Omental fat pad (tissue), 4 donors: ENCODE measurements at places on chromosomes 3 and 15.
A peak's percentile ranks its signal among the peaks of the same experiment; 100 is the strongest.

DNA sequence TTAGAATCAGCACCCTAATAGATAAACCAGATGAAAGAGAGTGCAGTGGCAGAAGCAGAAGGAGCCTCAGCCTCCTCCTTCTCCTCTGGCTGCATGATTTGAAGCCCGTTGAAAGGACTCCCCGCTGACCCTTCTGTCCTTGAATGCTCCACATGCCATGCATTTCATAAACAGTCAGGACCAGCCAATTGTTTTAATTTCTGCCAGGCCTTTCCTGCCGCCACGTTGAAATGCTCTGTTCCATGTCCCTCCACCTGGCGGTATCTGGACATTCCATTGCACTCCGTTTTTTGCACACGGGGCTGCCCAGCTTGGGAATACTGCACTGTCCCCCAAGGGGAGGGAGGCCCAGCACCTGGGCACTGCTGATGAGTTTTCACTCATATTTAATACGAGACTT lies 35.2 kb upstream of the GLCE start:
- no peak for DNase-seq

- DNase-seq: no peak
These were observed 19.8 kb downstream of the LRCH3 start for GRCh38 chr3:197810901-197811300.

DNA sequence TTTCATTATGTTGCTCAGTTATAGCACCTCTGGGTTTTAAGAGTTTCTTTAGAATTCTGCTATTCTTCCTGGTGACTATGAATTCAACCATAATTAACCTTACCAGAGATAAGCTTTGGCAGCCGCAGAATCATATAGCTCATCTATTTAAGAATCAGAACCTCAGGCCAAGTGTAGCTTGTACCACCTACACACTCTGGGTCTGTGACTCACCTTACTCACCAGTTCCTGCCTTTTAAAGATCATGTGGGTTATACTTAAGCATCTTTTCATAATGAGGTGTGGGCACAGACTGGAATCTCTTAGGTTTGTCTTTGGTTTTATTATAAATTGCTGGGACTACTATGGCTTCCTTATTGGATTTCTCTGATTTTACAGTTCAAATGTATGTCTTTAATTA lies 21.9 kb downstream of the CDV3 start:
- no peak for DNase-seq

DNA sequence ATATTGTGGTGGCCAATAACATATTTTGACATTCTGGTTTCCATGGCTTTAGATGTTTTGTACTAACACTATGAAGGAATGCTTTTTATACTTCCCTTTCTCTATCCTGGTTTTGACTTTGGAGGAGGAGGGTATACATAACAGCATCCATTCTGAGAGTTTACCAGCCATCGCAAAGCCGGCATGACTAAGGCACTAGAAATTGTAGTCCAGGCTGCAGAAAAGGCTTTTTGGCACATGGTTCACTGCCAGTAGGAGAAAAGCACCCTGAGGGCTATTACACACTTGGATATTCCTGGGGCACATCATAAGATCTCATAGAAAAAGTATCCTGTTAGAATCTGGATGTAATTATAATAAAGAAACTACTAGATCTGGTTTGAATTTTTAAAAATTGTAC lies 101.8 kb downstream of the STT3B start:
- no peak for DNase-seq

- peak; percentile 30 for DNase-seq
These were observed 52.4 kb downstream of the SETMAR start for GRCh38 chr3:4355401-4356219.

DNA sequence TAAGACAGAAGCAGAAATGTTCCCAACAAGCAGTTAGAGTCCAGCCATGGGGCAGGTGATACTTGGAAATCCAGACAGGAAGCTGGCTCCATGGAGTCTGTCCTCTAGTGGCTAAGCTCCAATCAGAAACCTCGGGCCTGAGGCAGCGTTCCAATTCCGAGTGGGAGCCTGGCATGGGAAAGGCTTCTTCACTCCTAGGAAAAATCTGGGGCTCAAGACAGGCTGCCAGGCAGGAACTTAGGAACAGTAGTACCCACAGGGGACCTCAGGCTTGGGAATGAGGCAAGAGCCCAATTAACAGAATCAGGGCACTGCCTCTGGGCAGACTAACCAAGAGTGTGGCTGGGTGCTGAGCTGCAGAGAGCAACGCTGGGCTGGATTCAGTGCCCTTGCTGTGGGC lies 6.2 kb upstream of the ATP13A4 start:
- no peak for DNase-seq

DNA sequence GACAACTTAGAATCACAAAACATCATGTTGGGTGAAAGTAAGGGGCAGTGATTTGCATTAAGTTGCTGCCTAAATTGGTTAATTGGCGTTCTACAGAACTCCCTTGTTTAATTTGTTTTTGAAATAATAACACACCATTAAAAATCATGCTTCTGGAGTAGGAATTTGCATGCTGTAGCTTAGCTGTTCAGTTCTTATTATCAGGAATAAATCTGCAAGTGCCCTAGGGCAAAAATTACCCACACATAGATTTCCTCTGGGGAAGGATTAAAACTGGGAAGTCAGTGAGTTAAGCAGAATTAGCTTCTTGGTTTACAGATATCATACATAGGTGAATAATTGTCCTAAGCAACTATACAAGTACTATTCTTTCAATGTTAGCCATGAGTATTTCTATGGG lies 381.6 kb upstream of the NAALADL2 start:
- no peak for DNase-seq

DNA sequence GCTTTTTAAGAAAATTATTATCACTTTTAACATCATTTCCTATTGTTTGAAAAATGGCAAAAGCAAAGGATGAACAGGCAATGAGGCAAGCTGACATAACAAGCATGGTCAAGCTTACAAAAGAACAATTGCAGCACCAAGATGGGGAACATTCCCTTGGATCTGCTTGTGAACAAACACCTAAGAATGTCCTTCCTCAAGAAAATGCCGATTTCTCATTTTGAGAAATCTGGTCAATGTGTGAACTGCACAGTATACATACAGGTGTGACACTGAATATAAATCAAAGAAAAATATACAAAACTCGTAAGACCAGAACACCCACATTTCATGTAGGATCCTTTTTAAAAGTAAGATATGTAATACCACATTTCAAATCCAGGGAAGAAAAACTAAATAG lies 58.9 kb downstream of the LRRFIP2 start:
- no peak for DNase-seq

DNA sequence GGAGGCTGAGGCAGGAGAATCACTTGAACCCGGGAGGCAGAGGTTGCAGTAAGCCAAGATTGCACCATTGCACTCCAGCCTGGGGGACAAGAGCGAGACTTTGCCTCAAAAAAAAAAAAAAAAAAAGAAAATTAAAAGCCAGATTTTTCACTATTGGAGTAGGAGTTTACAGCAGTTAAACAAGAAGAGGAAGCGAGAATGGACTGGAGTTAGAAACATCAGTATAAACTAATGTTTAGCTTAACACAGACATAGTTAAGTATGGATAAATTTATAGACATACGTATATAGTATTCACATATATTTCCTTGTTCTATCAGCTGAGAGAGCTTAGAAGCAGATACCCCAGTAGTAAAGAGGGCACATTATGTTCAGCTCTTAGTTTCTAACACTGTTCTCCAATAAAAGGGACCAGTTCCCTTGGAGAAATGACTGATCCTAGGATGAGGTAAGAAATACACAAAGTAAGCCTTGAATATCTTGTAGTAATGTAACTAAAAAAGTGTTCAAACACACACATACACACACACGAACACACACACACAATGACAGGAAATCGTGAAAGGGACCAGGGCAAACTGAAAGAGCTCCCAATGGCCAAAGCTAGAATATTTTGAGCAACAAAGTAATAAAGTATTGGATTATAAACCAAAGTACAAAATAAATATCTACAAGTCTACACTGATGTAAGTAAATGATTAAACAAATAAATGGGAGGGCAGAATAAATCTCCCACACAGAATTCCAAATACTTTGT lies 25.1 kb downstream of the PIK3CB start:
- DNase-seq: no peak

DNA sequence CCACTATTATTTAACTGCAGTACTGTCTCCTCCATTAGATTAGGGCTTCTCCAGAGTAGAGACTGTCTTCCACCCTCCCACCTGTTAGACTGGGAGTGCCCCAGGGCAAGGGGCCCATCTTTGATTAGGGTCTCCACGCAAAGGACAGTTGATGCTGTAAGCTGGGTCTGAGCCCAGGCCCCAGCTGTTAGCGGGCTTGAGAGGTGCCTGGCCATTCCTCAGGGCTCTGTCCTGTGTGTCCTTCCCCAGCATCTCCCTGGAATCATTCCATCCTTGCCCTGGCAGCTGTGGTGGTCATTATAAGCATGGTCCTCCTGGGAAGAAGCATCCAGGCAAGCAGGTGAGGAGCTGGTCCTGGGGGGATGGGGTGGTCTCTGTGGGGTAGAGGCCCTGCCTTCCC lies 6.1 kb downstream of the SLC51B start:
- no peak for DNase-seq

DNA sequence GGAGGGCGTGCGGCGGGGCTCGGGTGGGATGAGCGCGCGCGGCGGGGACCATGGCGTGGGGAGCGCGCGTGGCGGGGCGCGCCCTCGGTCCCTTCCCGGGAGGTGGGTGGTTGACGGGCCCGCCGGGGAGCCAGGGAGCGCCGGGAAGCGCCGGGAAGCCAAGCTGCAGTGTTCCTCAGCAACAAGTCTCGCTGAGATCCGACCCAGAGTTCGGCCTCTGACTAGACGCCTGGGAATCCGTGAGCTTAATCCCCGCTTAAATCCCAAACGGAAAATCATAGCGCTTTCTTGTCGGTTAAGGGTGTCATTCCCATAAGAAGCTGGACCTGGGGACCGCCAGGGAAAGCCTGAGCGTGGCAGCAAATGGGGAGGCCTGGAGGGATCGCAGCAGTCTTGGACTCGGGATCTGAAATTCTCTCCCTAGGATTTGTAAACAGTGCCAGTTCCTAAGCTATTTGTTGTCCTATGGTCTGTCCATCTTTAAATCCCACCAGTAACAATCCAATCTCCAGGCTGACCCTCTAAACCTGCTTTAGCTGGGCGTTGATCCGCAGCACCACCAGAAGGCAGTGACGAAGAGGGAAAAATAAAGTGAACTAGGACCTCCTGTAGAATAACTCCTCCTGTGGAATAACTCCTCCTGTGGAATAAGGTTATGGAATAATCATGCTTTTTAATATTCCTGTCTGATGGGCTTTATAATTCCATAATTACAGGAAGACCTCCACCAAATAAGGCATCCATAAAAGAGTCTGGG lies 570 bp upstream of the NEDD4 start:
- no peak for DNase-seq

- DNase-seq: no peak
These were observed 209.0 kb downstream of the GAP43 start for GRCh38 chr3:115832265-115832664.

GRCh38 chr3:167318996-167319615 lies 61.0 kb downstream of the ZBBX start:
- DNase-seq: no peak

GRCh38 chr3:188043891-188044290 lies 110.1 kb upstream of the LPP start:
- no peak for DNase-seq

- DNase-seq: no peak
These were observed 101.9 kb upstream of the KCNMB2 start for GRCh38 chr3:178434206-178434805.

DNA sequence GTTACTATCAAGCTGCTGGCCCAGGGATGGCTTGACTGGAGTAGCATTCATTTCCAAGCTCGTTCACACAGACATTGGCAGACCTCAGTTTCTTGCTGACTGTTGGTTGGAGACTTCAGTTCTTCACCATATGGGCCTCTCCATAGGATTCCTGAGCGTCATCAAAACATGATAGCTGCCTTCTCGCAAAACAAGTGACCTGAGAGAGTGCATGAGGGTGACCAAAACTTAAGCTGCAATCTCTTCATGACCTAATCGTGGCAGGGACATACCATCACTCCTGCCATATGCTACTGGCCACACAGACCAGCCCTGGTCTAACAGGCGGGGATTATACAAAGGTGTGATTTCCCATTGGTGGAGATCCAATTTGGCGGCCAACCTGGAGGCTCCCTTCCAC lies 46.0 kb upstream of the C3orf22 start:
- no peak for DNase-seq

DNA sequence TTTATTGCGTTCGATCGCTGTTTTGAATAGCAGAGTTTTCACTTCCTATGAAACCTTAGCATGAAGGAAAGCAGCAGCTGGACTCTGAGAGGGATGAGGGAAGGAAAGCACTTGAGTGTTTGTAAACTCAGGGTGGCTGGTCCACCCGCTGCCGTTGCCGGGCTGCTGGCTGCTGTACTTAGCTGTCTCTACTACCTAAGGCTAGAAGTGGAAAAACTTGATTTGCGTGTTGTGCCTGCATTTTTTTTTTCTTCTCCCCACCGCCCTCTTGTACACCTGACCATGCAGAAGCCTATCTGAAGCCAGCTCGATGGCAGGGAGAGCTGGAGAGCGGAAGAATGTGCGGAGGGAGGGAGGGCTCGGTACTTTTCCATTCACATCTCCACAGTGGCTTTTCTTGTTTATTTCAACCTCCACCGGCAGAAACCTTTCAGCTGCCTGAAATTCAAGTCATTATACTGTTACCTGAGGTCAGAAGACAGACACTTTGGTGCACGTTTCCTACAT lies 4.8 kb upstream of the BCL6 start:
- no peak for DNase-seq

GRCh38 chr15:38073178-38073946 lies 138.9 kb downstream of the TMCO5A start:
- DNase-seq: no peak

DNA sequence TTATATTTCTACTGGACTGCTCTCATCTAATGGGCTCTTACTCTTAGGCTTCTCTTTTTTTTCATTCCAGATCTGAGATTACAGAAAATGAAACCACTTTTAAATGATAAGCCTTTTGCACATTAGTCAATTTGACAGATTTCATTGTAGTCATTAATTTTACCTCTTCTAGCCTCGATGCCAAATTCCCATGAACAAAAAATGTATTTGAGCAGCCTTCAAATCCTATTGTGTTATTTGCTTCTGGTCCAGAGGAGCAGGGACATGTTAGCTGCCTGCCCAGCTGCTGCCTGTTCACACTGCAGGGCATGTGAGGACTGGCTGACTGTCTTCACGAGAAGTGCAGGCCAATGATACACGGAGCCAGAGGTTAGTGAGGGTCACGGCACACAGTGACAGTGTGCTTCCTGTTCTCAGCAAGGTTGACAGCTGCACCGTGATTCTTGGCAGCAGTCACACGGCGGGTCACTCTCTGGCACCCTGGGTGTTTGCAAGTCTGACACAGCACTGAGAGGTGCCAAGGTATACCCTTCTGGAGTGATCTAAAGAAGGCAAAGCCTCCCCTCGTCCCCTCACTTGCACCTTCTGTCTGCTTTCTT lies 40.8 kb downstream of the KAT2B start:
- no peak for DNase-seq

DNA sequence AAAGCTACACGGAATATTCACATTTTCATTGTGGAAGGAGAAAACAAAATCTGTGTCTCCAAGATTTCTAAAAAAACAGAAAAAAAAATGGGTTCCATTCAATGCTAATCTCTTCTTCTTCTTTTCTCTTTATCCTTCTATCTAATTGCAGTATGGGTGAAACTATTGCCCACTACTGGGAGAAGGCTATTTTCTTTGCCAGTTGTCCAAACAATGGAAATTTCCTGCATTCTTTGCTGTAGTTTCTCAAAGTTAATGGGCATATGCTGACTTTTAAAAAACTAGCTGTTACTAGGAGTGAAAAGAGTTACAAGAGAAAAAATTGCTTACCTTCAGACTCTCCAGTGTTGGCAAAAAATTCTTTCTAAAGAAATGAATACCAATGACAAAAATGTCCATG lies 179.3 kb upstream of the ANKRD28 start:
- no peak for DNase-seq
